ENCODE measurements at places on chromosomes 7 and 10. TPM values are rescaled to one million over a fixed set of nuclear protein-coding genes. Genes with fewer than 3 reads are reported as not detected.

The PPP1R3C gene
- total RNA-seq = not detected

The KEL gene
- total RNA-seq = 1.1 TPM

DNA sequence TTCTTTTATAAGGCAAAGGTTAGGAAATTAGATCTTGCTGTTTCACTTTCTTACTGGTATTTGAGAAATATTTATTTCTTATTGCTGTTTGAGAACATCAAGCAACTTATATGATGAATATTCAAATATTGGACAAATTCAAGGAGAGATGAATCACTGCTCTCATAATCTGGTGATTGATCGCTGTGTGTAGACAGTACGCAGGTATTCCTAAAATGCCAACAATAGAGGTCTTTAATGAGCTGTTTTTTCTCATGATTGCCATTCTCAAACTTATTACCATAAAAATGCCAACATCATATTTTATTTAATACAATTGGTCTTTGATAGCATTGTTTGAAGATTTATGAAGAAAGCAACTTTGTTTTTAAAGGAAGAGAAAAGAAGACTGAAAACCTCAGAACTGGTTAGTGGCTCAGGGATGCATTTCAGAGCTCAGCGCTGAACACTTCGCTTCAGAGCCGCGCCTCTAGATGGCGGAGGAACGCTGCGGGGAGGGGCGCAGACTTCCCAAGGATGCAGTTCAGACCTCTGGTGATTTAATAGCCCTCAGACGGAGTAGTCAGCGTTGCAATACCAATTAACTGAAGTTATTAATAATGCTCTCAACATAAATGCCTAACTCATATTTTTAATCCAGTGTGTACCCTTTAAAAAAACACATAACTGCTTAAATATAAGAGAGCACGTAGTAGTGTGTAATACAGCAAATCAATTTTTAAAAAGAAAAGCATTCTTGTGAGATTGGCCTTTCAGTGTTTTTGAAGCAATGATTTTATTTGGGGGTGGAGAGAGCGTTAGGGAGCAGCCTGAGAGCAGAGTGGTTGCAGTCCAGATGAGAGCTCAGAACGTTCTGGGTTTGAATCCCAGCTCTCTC lies 38.5 kb upstream of the STEAP4 start:
- peaks cover 9% of the 10 kb centered on the region for H3K27me3 ChIP-seq
- H3K4me1 ChIP-seq = no peaks in the 10 kb centered on the region
- H3K27ac ChIP-seq = no peak overlapping the region
- H3K4me3 ChIP-seq = no peak overlapping the region
- no peaks in the 10 kb centered on the region for H3K36me3 ChIP-seq

DNA sequence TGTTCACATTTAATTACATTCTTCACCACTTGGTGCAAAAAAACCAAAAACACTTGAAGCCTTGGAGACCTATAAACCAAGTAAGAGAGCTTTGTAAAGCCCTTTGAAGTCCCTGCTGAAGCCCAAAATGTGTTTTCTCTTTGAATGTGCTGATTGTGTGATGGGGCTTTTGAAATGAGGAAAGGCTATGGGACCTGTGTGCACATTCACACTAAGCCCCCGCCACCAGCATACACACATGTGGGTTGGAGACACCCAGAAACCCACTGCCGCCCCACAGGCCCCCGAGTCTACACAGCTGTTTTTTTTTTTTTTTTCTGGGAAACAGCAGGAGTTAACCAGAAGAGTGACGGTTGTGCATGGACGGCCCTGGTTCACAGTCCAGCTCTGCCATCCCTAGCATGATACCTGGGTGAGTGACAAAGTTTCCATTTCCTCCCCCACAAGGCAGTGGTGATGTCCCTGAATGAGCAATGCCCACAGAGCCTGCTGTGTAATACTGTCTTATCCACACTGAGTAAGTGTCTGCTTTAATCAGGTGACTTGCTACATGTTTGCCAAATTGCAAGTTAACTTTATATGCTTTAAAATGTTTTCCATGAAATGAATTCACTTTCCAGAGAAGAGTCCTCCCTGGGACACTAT lies 154.6 kb upstream of the GDF10 start:
- no peaks in the 10 kb centered on the region for H3K36me3 ChIP-seq
- peaks cover 8% of the 10 kb centered on the region for H3K4me1 ChIP-seq
- H3K27ac ChIP-seq = no peak overlapping the region
- peaks cover 8% of the 10 kb centered on the region for H3K27me3 ChIP-seq
- no peak for DNase-seq
- H3K4me3 ChIP-seq = no peak overlapping the region

DNA sequence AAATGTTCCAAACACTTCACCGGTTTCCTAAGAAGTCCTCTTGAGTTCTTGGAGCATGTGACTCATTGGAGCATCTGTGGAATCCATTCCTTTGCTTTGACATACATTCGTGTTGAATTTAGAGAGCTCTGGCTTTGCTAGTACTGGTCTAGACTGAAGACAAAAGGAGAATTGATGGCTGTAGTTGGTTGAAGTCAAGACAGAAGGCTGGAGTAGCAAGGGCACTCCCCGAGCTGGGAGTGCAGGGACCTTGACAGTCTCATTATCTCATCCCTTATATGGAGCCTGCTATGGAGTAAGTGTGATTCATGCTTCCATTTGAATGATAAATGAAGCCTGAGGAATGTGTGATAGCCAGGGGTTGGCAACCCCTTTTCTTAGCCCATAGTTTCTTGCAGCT lies 1249.1 kb downstream of the TYW1 start:
- no peaks in the 10 kb centered on the region for H3K4me1 ChIP-seq
- no peak overlapping the region for H3K27ac ChIP-seq
- H3K4me3 ChIP-seq = no peak overlapping the region
- no peaks in the 10 kb centered on the region for H3K27me3 ChIP-seq

The AGR3 gene
- total RNA-seq = not detected

Measured in activated CD8-positive, alpha-beta T cell treated with anti-CD3 and anti-CD28 coated beads, Interleukin-2, amount 10 ng/mL, durations not matched to agents 7 days and 5 days (primary cell).